NCI-H1694 treated with DMSO at 0.1 percent for 48 hours (cell line): ENCODE measurements at places on chromosomes 3 and 15.

DNA sequence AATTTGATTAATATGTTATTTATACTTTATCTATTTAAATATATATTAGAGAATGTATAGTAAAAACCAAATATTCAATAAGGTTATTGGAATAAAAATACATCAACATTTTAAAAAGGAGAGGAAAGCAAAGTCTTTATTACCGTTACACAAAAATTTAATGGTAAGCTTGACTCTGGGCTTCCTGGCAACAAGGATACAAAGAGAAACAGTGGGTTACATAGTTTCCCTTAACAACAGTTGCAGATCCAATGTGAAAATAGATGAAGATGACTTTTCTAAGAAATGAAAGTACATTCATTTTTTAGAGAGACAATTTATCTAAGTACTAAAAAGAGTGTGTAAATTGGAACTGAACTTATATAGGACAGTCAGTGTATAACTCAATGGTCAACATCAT, 6.0 kb upstream of the PHLDB2 start:
- no peak for DNase-seq

DNA sequence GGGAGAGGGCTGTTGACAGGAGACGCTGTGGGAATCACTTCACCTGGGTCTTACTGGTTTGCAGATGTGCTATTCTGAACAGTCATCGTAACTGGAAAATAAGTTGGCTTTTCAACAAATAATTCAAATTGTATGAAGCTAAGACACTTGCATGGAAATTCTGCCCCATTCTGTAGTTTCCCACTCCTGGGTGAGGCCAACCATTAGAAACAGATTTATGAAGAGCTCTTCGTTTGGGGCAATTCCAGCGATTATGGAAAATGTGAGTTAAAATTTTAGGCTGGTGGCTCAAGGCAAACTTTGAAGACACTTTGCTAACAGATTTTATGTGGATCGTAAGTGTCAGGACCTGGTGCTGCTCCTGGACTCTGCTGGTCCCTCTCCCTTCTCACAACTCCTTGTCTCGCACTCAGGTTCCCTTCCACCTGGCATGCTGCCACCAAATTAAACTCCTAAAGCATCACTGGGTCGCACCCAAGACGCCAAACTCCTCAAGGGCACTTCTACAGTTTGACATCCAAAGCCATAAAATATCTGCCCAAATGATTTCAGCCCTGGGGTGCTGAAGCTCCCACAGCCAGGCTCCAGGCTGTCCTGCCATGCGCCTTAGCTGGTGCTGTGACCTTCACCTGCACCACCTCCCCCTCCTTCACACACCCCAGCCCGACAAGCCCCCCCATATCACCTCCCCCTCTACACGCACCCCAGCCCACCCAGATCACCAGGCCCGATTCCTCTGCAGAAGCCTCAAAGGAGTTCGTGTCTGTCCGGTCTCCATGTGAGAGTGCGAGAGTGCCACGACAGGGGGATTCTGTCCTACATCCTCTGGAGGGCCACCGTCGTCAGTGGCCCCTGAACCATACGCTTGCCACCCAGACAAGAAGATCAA, 138.4 kb downstream of the NSMCE3 start:
- no peak for DNase-seq

GRCh38 chr3:170811515-170811914, 58.5 kb downstream of the RPL22L1 start:
- DNase-seq: no peak

- DNase-seq: no peak
Measured at GRCh38 chr3:15204005-15204404, 2.0 kb upstream of the CAPN7 start.

DNA sequence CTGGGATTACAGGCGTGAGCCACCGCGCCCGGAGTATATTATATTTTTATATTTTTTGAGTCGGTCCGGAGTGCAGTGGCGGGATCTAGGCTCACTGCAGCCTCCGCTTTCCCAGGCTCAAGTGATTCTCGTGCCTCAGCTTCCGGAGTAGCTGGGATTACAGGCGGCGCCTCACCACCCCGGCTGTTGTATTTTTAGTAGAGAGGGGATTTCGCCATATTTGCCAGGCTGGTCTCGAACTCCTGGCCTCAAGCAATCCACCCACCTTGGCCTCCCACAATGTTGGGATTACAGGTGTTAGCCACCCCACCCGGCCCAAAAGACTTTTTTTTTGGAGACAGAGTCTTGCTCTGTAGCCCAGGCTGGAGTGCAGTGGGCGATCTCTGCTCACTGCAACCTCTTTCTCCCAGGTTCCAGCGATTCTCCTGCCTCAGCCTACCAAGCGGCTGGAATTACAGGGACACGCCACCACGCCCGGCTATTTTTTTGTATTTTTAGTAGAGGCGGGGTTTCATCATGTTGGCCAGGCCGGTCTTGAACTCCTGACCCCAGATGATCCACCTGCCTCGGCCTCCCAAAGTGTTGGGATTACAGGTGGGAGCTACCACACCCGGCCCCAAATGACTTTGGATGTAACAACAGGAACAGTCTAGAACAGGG, 1.0 kb downstream of the ZNF589 start:
- no peak for DNase-seq

- DNase-seq: no peak
Measured at GRCh38 chr15:55868707-55869106, 124.7 kb downstream of the NEDD4 start.

DNA sequence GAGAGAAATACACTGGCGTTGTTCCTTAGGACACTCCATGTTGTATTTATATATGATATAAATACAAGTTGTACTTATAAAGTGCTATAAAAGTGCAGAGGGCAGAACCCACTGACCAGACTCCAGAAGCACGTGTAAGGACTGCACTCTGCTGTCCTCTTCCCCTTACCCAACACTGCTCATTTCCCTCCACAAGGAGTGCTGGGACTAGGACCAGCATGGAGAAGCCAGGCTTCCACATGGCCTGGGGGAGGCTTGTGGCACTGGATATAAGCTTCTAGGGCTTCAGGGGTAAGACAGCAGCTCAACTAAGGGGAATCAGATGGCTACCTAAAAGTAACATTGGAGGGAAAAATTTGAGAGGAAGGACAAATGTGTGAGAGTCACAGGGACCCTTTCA, 556.9 kb downstream of the IGSF11 start:
- no peak for DNase-seq

- DNase-seq: no peak
Measured at GRCh38 chr3:177144922-177145321, 52.4 kb downstream of the TBL1XR1 start.

GRCh38 chr15:91947293-91947679, 93.8 kb downstream of the SLCO3A1 start:
- no peak for DNase-seq

DNA sequence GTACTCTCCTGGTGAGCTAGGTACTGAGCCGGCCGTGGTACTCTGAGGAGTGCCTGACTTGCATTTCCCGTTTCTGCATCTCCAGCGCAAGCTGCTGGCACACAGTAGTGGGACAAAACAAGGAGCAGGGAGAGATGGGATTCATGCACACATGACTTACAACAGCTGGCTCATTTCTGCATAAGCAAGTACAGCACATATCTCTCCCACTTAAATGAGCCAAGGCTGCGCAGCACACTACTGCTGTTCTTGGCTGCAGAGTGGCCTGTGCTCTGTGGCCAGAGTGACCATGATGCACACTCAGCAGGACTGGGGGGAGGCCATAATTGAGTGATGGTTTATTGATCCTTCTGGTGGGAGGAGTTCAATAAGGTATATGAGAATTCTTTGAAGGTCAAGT, 59.2 kb upstream of the ABHD17C start:
- peak; percentile 26 for DNase-seq

GRCh38 chr3:127847236-127847720, 25.0 kb upstream of the MGLL start:
- DNase-seq: no peak

- DNase-seq: no peak
Measured at GRCh38 chr3:126371096-126371705, 14.0 kb upstream of the KLF15 start.

DNA sequence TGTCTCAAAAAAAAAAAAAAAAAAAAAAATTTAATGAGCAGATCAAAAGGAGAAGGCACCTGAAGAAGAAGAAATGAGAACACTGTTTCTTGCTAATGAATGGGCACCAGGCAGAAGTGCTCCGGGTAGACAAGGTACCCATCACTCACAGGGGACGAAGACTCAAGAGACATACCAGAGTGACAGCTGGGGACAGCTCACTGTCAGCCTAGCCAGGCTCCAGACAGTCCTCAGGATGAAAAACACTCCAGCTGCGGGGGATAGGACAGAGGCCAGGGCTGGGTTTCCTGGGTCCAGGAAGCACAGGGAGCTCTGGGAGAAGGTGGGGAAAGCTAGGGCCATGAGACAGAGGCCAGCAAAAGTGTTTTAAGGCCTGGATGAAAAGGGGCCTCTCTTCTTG, 48.5 kb upstream of the PARL start:
- no peak for DNase-seq

DNA sequence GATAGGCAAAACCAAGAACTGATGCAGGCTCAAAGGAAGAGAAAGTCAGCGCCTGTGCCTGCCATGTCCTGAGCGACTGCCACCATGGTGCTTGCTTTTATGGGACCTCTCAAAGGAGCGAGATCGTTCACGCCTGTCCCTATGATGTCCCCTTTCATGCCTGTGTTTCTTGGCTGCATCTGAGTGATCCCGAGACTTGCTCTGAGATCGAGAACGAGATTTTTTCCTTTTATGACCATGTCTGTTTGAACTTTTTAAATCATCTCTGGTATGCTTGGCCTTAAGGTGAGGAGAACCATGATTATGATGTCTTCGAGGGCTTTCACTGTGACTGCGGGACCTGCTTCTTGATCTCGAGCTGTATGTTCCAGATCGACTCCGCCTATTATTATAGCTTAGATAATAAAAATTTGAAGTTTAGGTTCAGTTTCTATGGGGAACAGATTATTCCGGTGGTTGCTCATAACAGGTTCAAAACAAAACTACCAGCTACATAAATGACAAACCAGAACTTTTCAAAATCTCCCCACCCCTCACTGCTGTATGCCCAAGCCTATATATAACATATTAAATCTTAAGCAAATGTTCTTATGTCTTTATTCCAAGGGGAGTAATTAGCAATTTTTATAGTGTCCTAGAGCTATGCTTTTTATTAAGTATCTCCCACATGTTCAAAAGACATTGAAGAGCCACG, 11.6 kb downstream of the CCNL1 start:
- no peak for DNase-seq

GRCh38 chr3:18246336-18247060, 178.6 kb downstream of the SATB1 start:
- DNase-seq: no peak

- DNase-seq: no peak
Measured at GRCh38 chr3:196284396-196284795, 3.1 kb downstream of the PCYT1A start.

GRCh38 chr3:148095962-148096361, 601.7 kb upstream of the AGTR1 start:
- DNase-seq: no peak

GRCh38 chr3:86895202-86895601, 95.7 kb downstream of the VGLL3 start:
- no peak for DNase-seq

DNA sequence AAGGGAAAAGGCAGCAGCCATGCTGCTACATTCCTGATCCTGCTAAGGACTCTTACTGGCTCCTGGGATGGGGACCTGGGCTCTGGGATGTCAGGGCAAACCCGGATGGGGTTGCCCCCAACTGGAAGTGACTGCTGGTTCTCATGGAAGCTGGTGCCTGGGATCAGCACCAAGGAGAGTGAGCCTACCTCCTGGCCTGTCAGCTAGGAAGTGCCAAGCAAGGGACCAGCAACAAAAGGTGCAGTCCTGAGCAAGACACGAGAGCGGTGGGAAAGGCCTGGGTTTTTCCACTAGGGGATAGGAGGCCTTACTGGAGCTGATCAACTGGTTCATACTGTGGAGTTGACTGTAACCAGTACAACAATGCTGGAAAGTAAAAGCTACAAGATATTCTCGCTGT, 47.9 kb upstream of the SYNM start:
- no peak for DNase-seq

DNA sequence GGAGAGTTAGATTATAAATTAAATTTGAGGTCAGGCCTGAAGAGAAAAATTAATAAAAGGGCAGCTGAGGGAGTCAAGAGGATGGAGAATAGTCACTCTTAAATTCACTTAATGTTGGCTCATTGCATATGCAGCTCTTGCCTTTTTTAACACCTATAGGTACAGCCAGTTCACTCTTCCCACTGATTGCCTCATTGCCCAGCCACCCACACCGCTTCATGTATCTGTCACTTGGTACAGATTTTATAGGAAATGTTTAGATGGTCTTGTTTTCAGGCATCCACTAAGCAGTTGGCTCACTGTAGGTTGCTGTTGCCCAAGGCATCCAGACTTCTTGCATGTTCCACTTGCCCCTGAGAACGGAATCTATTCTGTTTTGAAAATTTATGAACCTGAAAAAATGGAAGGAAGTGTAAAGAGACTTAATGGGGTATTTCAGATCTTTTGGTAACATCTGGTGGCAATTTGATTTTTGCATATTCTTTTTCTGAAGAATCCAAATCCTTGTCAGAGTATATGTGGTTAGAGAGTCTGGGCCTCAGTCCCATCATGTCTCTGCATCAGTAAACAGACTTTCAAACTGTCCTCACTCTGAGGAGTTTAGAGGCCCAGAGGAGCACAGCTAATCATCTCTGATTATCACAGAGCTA, 151.9 kb downstream of the RBPMS2 start:
- no peak for DNase-seq

DNA sequence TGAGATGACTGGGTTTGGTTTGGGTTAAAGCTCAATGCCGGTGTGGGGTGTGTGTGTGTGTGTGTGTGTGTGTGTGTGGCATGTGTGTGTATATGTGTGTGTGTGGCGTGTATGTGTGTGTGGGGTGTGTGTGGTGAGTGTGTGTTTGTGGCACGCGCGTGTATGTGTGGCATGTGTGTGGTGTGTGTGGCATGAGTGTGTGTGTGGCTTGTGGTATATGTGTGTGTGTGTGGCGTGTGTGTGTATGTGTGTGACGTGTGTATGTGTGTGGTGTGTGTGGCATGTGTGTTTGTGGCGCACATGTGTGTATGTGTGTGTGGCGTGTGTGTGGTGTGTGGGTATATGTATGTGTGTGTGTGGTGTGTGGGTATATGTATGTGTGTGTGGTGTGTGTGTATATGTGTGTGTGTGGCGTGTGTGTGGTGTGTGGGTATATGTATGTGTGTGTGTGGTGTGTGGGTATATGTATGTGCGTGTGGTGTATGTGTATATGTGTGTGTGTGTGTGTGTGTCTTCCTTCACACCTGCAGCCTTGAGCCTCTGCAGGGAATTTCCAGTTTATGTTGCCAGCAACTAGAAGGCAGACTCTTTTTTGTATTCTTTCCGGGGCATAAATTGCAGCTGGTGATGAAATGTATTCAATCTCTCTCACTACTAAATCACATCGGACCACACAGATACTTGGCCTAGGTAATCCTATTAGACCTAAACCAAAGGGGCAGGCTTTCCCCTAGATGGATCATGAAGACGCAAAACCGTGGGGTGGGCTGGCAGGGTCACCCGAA, 34.8 kb downstream of the CHRD start:
- DNase-seq: no peak

GRCh38 chr3:5729852-5730251, 542.3 kb downstream of the EDEM1 start:
- no peak for DNase-seq
